Sigmoid colon (tissue), 7 donors: ENCODE measurements at places on chromosomes 12 and 14. TPM values are rescaled to one million over a fixed set of nuclear protein-coding genes. Genes with fewer than 3 reads are reported as not detected.

PMCH gene
- total RNA-seq = not detected

SLC39A2 gene
- total RNA-seq = not detected

CD27 gene
- not detected for total RNA-seq

DACT1 gene
- 21.2 TPM for total RNA-seq

PTPRB gene
- total RNA-seq = 21.0 TPM

WNT1 gene
- total RNA-seq = not detected

KRT80 gene
- total RNA-seq = not detected

TEX22 gene
- not detected for total RNA-seq

TMEM19 gene
- 13.3 TPM for total RNA-seq
